ENCODE measurements at places on chromosomes 13 and 19.

GRCh38 chr13:56271686-56272085 is 869.0 kb upstream of the PRR20A start:
- DNase-seq: no peak

DNA sequence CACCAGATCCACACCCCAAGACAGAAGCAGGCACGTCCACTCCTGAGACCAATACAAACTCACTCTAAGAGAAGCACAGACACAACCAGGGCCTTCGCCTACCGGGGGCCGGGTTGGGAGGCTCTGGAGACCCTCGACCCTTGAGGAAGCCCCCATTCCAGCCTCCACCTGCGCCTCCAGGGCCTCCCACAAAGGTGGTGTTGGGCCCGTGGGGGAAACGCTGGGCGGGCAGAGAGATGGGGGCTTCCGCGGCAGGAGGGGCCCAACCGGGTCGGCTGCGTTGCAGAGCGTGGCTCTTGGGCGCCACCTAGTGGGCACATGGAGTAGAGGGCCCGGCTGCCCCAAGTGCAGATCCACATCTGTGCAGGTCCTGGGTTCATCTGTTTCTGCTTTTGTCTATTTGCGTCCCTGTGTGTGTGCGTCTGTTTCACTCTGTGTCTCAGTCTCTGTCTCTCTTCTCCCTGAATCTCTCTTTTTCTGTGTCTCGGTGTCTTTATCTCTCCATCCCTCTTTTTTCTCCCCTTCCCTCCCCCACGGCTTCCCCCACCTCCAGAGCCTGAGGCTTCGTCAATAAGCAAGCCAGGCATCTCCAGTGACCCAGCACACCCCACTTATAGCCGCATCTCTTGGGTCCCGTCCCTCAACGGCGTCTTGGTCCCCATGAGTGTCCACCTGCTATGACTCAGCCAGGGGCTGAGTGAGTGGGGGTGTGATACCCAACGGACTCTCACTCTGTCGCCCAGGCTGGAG is 10.5 kb upstream of the TINCR start:
- peak; percentile 31 for DNase-seq

DNA sequence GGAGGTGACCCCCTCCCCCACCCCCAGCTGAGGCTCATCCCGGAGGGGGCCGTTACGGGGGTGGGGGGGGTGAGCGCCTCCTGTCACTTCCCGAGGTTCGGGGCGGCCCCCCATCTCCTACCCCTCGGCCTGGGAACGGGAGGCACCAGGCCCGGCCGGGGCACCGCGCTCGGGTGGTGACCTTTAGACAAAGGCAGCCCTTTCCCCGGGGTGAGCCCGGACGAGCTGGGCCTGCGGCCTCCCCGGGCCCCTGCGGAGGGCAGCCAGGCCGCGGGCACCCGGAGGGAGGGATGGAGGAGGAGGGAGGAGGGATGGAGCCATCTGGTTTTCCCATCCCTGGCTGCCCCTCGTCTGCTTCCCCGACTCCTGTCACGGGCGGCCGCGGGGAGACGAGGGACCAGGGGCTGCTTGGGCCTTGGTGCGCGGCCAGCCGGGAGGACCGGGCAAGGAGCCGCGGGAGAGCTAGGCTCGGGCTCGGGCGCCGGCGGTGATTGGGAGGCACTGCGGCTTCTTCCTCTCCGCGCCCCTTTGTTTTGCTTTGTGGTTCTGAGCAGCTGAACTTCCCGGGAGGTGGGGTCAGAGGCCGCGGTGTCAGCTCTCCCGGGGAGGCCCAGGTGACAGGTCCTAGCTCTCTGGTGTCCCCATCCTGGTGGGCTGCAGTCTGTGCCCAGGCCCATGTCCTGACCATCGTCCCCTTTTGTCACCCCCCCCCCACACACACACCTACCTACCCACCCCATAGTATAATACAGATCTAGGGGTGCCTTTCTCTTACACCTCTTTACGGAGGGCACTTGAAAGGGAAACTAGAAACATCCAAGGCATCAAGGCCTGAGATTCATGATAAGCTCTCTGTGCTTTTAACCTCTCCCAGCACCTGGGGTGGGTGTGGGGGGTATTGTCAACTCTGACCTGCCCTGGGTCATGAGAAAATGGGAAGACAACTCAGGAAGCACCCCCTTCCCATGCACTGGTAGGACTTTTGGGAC is 1.3 kb downstream of the BICRA start:
- DNase-seq: peak; percentile 29

- peak; percentile 84 for DNase-seq
These were observed 3.5 kb downstream of the ANGPTL4 start for GRCh38 chr19:8367327-8368001.
